ENCODE measurements at places on chromosomes 11 and 22. TPM values are rescaled to one million over a fixed set of nuclear protein-coding genes. Genes with fewer than 3 reads are reported as not detected.

OR56A1 gene
- total RNA-seq: not detected

DNA sequence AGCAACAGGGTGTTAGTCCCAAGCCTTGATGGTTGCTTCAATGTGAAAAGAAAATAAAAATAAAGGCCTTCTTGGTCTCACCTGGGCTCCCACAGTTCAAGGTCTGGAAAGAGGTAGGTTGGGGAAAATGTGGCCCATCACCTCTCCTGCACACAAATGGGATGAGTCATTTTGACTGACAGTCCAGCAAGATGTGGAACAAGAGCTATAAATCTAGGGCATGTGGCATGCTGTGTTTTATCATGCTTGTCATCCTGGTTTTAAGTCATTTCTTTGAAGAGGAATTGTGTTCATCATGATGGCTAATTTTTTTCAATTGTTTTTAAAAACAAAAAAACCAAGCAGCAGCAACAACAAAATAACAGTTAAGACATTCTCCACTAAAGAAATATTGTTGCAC is 503.7 kb downstream of the NTM start:
- no peak overlapping the region for H3K27ac ChIP-seq
- no peaks in the 10 kb centered on the region for H3K4me1 ChIP-seq
- H3K27me3 ChIP-seq: no peaks in the 10 kb centered on the region
- DNase-seq: no peak
- no peaks in the 10 kb centered on the region for H3K36me3 ChIP-seq
- no peak overlapping the region for H3K4me3 ChIP-seq

- DNase-seq: no peak
- no peak overlapping the region for H3K27ac ChIP-seq
- H3K4me1 ChIP-seq: peaks cover 3% of the 10 kb centered on the region
- H3K36me3 ChIP-seq: no peaks in the 10 kb centered on the region
Observed at GRCh38 chr11:75869661-75870455, 54.8 kb downstream of the UVRAG start.

- DNase-seq: no peak
- no peaks in the 10 kb centered on the region for H3K4me1 ChIP-seq
- no peaks in the 10 kb centered on the region for H3K27me3 ChIP-seq
- H3K36me3 ChIP-seq: no peaks in the 10 kb centered on the region
- no peak overlapping the region for H3K4me3 ChIP-seq
Observed at GRCh38 chr11:80584661-80585060, 1143.8 kb upstream of the TENM4 start.

GRCh38 chr11:3022300-3022967 is 30.3 kb upstream of the NAP1L4 start:
- peaks cover 41% of the 10 kb centered on the region for H3K4me1 ChIP-seq
- no peak overlapping the region for H3K27ac ChIP-seq
- peaks cover 56% of the 10 kb centered on the region for H3K36me3 ChIP-seq
- H3K27me3 ChIP-seq: no peaks in the 10 kb centered on the region

GRCh38 chr11:42255906-42256305 is 796.5 kb upstream of the LRRC4C start:
- H3K4me1 ChIP-seq: no peaks in the 10 kb centered on the region
- no peaks in the 10 kb centered on the region for H3K36me3 ChIP-seq
- H3K27ac ChIP-seq: no peak overlapping the region

DNA sequence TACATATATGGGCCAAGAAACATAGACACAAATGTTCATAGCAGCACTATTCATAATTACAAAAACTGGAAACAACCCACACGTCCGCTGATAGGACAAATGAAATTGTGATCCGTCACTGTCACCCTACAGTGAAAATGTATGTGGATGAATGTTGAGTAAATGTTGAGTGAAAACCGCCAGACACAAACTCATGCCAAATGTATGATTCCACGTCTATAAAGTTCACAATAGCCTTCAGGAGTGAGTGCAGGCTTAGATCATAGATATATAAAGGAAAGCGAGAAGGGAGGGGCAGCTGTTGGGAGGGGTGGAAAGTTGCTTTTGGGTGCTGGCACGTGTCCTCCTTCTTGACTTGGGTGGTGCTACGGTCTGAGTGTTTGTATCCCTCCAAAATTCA is 33.6 kb downstream of the DBX1 start:
- no peak overlapping the region for H3K4me3 ChIP-seq
- no peaks in the 10 kb centered on the region for H3K27me3 ChIP-seq
- H3K4me1 ChIP-seq: peaks cover 2% of the 10 kb centered on the region
- DNase-seq: no peak

All from CD4-positive, alpha-beta T cell (primary cell).